ENCODE measurements at places on chromosomes 4 and X.

DNA sequence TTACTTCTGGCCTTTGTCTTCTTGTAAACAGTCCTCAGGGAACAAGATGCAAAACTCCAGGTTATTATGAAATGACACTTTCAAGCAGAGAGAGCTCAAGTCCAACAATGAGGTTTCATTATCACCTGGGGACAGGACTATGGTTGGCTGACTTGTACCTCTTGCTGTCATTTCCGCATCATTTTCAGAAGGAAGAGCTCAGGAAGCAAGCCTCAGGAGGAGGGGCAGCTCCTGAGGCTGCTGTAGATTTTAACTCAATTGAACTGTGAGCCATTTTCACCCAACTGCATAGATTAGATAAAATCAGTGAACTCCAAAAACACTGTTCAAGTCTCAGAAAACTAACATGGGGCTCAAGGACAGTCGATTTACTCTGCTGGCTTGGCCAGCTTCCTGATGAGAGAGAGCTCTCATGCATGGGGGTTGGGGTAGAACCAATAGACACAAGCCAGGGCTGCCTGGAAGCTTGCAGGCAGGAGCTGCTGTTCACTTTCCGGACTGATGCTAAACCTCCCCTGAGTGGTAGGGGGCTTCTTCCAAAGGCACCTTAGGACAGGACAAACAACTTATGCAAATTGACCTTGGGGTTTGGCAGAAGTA, 23.6 kb downstream of the TMEM255A start:
- no peak for DNase-seq

DNA sequence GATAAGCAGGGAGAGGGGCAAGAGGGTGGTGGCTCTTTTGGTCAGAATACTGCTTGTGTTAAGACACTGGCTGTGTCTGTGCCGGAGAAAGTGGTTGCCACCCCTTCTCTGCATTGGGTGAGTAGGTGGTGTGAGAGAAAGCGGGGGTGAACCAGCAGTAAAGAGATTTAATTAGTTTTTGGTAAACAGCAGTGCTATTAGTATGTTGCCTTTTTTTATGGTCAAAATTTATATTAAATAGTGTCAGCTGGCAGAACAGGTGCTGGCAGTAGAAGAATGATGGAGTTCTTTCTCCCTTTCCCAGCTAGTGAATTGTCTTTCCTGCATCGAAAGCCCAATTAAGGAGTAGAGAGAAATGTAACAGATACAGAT, 181.6 kb downstream of the LARP7 start:
- no peak for DNase-seq

DNA sequence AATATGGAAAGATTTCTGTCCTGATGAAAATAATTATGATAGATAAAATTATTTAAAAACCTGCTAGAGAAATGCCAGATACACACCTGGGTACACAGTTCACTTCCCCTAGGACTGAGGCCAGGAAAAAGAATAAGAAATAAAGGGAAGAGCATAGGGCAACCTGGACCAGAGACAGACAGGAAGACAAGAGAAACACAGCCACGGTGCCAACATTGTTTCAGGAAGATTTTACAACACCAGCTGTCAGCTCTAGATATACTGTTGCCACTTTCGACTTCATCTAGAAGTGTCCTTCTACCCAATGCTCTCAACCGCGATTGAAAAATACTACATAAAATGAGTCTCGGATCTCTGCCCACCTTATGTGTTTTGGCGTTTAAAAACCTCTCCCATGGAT, 128.5 kb downstream of the MAML3 start:
- no peak for DNase-seq

DNA sequence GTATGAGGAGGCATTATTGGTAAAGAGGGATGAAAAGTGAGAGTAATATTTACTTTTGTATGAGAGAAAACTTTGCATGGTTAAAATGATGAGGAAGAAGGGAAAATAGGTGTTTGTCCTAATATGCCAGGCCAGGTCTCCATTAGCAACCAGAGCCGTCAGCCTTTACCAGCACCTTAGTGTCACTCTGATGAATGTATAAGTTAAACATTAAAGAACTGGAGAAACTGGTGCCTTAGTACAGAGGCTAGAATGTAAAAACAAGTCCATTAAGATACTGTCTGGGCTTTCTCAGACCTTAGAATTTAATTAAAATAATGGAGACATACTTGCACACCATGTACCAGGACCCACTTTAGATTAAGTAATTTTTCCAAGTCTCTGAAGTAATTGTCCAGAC, 222.3 kb downstream of the FAM47A start:
- DNase-seq = no peak

- DNase-seq = no peak
Observed at GRCh38 chr4:182169987-182170386, 73.2 kb upstream of the TENM3 start.

Data from stimulated activated naive B cell treated with anti-CD40 and anti-IgM and Interleukin-4, amounts not matched to agents 10 μg/mL and 1 μg/mL and 100 μg/mL, for 72 hours (primary cell).